Left ventricle myocardium superior (tissue), 1 donor: ENCODE measurements at places on chromosomes 4 and X.
A peak's percentile ranks its signal among the peaks of the same experiment; 100 is the strongest.

- DNase-seq: peak; percentile 44
Measured at GRCh38 chr4:602559-602942, 22.8 kb upstream of the PDE6B start.

- DNase-seq: no peak
Measured at GRCh38 chrX:40182615-40183014, 84.9 kb upstream of the BCOR start.

GRCh38 chrX:6227453-6227835, 1.2 kb downstream of the NLGN4X start:
- peak; percentile 11 for DNase-seq

DNA sequence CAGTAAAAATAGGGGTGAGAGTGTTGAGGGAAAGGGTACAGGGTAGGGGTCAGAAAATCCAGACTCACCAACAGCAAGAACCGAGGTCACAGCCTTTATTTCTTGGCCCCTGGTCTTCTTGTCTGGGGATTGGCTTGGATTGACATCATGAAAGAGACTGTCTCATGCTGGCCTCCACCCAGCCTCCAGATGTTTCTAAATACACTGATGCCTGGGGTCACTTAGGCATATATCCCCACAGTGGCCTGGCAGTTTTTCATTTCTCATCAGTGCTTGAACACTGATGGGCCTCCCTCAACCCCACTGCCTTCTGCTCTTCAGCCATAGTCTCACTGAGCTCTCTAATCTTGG, 173.9 kb downstream of the RTL9 start:
- DNase-seq: peak; percentile 24

- DNase-seq: peak; percentile 23
Measured at GRCh38 chr4:3250956-3251690, 2.2 kb downstream of the MSANTD1 start.

GRCh38 chrX:13091111-13091765, 46.8 kb upstream of the FAM9C start:
- no peak for DNase-seq

DNA sequence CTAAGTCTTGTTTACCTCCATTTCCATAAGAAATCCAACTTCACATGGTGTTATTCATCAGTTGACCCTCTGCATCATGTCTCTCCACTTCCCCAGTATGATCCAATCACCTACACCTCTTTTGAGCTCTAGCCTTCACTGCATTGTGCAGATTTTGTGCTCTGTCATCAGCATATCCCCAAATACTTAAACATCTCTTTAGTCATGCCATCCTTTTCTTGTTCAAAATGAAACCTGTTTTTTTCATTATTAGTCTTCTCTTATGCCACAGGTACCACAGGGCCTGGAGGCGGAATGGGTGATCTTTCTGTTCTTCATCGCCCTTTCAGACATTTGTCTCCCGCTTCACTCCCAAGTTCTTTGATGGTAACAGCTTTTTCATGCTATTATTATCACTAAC, 382.7 kb upstream of the GALNTL6 start:
- DNase-seq: no peak

DNA sequence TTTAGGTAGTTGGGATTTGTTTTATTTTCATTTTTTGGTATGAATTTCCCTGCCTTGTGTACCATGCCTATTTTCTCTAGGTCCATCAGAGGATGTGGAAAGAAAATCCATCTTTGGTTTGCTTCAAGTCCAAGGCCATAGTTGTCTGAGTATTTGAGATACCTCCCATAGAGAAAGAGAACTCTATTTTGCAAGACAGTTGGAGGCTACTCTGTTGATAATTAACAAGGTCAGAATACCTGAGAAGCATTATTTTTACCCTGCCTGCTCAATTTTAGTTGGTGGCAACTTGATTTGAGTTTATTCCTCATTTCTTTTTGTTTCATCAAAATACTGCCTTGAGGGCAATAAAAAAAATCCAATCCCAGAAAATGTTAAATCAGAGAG, 30.8 kb downstream of the BMP3 start:
- DNase-seq: no peak

GRCh38 chr4:24674279-24674678, 89.9 kb upstream of the DHX15 start:
- no peak for DNase-seq

- no peak for DNase-seq
Measured at GRCh38 chrX:116232833-116233232, 62.3 kb downstream of the AGTR2 start.

DNA sequence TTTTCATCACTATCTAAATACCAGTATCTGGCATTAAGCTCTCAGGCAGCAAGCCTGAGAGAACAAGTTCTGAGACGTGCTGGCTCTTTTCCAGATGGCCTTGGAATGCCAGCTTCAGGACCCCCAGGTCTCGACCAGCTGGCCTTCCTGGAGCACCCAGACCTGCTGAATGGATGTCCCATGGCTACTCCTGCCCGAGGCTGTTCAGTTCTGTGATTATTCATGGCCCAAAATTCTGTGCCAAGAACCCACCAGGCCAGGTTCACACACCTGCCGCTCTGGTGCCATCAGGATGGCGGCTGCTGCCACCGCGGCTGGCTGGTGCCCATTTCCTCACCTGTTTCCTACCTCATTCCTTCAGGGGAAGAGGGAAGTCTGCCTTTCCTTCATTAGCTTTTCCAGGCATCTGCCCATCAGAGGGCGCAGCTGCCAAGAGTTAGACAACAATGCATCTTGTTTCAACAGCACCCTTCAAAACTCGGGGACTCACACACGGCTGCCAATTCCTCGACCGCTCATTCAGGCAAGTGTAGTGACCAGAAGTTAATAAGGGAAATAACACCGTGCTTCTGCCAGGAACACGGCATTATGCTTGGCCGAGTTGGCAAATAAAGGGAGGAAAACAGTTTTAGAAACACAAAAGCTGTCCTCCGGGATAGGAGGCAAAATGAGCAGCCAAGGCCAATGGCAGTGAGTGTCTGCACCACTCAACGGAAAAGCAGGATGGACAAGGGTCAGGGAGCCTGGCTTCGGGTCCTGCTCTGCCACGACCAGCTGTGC, 173.8 kb downstream of the NSUN7 start:
- no peak for DNase-seq

DNA sequence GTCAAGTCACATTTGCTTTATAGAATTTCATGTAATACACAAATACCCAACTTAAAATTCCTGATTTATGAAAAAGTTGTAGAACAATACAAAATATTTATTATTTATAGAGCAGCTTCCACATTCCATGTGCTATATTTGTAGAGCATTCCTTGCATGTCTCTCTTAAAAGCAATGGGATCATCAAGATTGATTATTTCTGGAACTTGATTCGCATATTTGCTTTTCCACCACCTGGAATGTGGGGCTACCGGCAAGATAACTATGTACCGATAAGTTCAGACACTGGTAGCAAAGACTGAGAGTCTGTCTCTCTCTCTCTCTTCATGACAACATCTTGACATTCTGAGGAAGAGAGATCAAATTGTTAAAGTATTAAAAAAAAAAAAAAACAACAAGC, 59.3 kb downstream of the MAPK10 start:
- DNase-seq: no peak

- DNase-seq: no peak
Measured at GRCh38 chrX:19540076-19540475, 24.8 kb upstream of the MAP3K15 start.

DNA sequence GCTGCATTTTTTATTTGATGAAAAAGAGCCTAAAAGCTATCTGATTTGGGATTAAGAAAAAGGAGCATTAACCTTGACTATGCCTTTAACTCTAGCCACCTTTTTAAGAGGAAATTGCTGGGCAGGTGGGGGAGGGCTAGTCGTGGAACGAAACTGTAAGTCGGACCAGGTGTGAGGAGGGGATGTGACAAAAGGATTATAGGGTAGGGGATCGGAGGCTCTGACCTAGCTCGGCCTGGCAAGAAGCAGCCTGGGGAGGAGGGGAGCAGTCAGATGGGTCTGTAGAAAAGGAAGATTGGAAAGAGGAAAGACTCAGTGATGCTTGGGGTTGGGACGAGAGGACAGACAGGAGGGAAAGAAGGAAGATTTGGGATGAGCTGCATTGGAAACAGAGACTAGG, 21.1 kb upstream of the SPCS3 start:
- DNase-seq: no peak

GRCh38 chr4:10029403-10029802, 8.1 kb upstream of the SLC2A9 start:
- DNase-seq: no peak

GRCh38 chr4:15353207-15353606, 74.6 kb upstream of the C1QTNF7 start:
- DNase-seq: no peak

DNA sequence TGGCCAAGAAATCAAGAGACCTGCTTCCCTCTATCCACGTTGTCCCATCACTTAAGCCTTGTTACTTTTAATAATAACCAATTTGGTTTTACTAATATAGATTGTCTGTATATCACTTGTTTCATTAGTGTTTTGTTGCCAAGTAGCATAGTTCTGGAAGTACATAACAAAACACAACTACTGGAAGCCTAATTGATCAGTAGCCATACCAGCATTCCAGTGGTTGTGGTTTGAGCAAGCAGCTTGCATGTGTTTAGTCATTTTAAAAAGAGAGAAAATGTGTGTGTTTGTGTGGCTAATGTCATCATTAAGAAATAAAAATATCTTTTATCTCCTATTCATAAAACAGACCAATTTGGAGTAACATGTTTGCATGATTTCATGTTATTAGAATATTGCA, 70.8 kb downstream of the PTPN13 start:
- no peak for DNase-seq

DNA sequence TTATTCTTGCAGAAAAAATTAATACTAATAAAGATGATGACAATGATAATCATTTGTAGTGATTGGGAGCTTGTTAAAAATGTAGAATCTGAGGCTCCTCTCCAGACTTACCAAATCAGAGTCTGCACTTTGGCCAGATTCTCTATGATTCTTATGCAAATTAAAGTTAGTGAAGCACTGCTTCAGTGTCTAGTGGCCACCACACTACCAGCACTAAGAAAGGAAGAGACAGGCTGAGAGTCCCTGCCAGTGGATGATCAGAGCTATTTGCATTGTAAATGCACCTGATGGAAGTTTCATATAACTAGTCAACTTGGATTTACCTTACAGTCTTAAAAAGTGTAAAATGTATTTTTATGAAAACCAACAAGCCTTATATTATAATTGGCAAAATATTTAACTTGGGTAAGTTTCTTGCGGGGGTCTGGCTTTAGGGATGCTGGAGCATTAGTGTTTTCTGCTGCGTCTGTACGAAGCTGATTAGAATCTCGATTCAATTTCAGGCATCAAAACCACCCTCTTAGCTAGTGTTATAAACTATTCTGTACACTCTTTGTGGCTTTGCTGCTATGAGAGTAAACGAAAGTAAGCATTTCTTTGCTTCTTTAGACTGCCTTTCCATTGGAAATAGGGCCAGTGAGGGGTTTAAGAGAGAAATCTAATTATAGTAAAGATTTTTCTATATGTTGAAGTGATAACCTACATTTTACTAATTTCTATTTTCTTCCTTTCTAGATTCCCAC, 114.1 kb downstream of the TLL1 start:
- DNase-seq: no peak

- no peak for DNase-seq
Measured at GRCh38 chr4:45638641-45639040, 485.2 kb downstream of the GABRG1 start.

- no peak for DNase-seq
Measured at GRCh38 chr4:163087805-163088204, 78.9 kb downstream of the NAF1 start.

GRCh38 chr4:15410750-15411149, 17.1 kb upstream of the C1QTNF7 start:
- DNase-seq: no peak

- DNase-seq: no peak
Measured at GRCh38 chrX:135984791-135985156, 461 bp upstream of the SLC9A6 start.

DNA sequence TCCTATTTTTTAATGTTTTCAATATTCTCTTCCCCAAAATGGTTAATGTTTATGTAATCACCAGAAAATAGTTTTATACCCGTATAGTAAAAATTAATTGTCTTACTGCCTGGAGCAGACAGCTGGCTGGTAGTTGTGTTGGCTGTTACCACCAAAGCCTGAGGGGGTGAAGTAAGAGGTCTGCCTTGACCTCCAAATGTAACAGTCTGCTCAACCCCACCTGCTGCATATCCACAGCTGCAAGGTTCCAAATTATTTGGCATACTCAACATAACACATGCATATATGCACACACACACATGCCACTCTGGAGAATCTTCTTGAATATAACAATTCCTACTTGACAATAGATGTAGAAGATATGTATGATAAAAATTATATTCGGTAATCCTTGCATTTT, 624.3 kb downstream of the ADGRL3 start:
- DNase-seq: no peak

DNA sequence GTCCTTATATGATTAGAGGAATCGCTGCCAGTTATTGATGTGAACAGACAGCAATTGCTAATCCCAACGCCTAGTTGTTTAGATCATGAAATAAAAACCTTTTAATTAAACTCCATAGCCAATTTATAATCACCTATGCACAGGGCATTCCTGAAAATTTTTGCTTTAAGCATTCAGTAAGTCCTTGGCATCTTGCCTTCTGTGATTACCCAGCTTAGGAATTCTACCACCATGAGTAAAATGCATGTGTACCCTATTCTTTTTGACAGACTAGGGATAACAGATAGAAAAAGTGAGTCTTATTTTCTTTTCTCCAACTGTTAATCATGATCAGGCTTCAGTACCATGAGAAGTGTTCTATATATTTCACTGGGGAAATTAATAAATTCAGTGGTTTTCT, 995.3 kb upstream of the GRIA3 start:
- DNase-seq: no peak

- no peak for DNase-seq
Measured at GRCh38 chr4:3771164-3771809, 5.1 kb downstream of the ADRA2C start.

DNA sequence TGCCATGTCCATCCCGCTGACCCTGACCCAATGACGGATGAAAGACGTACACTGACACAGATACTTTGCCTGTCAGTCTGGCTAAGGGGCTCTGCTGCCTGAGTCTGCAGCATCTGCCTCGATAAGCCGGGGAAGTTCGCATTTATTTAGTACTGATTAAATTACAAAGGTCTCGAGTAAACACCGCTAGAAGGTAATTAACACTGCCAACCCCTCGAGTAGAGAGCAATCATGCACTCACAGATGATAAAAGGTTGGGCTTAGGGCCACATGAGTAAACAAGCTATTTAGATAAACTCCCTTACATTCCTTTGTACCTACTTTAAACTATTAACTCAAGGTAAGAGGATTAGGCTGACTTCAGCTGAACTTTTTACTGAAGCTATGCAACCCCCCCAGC, 16.0 kb upstream of the RBMXL3 start:
- no peak for DNase-seq

DNA sequence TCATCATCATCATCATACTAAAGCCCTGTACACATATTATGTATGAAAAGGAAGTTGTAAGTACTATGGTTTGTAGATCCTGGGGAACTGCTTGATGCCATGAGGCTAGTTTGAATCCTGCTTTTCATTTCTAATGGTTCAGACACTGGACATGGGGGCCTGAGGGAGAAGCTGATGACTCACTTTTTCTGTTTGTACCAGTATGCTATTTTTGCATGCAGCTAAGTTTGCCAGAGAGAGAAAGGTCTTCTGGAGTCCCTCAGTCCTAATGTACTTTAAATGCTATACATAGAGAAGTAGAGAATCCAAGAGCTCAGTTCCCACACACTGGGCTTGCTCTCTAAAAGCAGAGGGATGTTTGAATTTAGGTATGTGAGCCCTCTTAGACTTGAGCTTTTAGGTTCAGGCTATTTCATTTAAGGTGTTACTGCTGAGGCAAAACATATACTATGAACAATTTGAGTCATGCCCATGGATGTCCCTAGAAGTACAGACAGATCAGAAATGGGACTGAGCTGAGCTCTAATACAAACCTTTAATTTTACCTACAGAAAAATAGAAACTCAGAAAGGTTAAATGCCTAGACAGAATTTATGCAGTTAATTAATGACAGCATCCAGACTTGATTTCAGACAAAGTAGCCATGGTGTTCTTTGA, 17.6 kb upstream of the HS3ST1 start:
- no peak for DNase-seq
